ENCODE measurements at places on chromosomes 2 and 18. TPM values are rescaled to one million over a fixed set of nuclear protein-coding genes. Genes with fewer than 3 reads are reported as not detected.
A peak's percentile ranks its signal among the peaks of the same experiment; 100 is the strongest.

Gene CD207
- total RNA-seq, result not detected

Gene SIX3
- total RNA-seq, result 0.24 TPM

Gene C2orf49
- 10.1 TPM for total RNA-seq

- DNase-seq, result no peak
Measured at GRCh38 chr2:171317492-171318125, 116.2 kb downstream of the METTL8 start.

GRCh38 chr18:2331491-2331890 lies 239.8 kb downstream of the METTL4 start:
- no peak for DNase-seq

Gene OSGEPL1
- total RNA-seq, result 5.1 TPM

DNA sequence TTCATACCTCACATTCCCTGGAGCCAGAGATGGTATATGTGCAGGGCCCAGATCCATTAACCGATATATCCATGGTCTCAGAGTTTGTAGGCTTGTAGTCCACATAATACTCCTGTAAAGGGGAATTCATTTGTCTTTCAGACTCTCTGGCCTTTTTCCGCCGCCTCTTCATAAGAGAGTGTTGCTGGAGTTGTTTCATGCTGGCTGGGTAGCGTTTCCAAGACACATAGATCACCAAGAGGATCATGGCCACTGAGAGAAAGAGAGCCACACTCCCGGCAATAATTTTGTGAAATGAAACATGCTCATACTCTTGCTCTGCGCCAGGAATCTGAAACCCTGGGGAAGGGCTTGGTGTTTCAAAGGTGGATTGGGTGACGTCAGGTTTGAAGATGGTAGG lies 3.9 kb downstream of the LRRTM4 start:
- DNase-seq, result no peak

GRCh38 chr2:164430166-164430783 lies 191.0 kb downstream of the GRB14 start:
- peak; percentile 6 for DNase-seq

Gene KATNAL2
- total RNA-seq, result 3.7 TPM

DNA sequence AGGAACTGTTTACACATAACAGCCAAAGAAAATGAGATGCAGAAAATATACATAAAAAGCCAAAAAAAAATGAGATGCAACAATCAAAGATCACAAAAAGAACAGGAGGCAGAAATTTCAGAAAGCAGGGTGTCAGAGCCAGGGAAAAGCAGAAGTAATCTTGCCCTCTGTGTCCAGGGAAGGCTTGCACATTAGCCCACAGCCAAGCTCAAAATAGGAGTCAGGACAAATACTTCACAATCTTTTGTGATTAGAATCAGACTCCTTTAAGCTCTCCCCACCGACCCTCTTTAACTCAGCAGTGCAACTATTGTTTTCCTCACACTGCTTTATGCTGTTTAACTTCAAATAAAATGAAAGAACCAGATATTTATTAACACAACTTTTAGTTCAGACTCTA lies 34.6 kb downstream of the IAH1 start:
- DNase-seq, result no peak

Gene LPIN1
- 13.5 TPM for total RNA-seq

DNA sequence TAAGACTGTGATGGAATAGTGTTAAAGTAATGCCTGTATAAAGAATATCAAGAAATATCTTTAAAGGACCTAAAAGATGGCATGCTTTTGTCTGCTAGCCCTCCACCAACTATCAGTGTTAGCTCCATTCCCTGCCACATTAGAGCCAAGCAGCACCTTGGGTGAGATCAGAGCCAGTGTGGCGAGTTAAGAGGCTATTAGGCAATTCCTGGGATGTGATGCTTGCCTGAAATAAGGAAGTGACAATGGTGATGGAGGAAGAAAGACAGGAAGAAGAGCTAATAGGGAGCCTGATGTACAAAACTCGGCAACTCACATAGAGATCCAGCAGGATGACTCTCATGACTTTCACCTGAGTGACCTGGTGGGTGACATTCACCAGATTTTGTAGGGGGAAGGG lies 143.5 kb downstream of the ZEB2 start:
- no peak for DNase-seq

DNA sequence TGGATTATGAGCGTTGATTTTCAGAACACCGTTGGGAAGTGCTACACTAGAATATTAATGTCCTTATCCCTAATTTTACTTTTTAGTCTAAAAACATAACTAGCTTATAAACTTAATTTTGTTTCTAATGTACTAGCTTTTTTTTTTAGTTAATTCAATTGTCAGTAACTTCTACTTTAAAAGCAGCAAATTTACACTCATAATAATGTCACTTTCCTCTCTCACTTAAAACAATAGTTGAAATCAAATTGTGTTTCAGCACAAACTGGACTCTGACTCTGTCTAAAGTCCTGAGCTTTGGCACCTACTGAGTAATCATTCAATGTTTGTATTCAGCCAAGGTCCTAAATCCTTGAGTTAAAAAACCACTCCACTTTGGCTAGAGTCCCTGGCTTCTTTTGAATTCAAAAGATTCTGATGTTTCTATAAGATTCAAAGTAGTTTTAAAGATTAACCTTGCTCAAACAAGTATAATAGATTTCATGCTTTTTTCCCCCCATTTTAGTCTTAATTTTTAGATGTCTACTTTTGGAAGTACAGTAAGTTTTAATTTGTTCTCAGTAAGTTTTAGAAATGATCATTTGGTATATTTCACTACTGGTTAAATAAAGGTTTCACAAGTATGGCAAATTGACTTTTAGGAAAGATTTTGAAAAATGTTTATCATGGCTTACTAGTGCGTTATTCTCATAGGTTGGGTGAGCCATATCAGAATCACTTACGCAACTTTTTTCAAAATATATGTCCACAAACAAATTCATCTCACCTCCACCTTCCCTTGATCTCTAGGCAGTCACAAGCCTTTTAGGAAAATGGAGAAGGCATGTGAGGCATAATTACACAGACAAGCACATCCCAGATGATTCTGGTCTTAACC lies 23.4 kb downstream of the CCNYL1 start:
- DNase-seq, result no peak

- DNase-seq, result no peak
Measured at GRCh38 chr2:147657086-147658000, 187.5 kb upstream of the ACVR2A start.

DNA sequence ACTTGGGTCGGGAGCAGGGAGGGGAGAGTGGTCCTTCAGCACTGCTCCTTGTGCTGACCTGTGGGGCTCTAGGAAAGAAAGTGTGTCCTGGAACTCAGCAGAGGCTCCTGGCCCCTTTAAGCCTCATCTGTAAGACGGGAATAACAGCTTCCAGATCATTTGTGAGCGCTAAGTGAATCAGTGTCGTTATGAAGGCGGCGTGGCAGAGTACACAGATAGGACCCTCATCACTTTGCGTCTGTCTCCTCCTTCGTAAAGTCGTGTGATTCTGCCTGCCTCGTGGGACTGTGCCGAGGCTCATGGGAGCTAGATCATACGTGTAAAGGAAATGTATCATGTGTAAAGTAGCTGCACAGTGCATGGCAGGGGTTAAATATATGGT lies 18.6 kb downstream of the COLEC11 start:
- DNase-seq, result no peak

- no peak for DNase-seq
Measured at GRCh38 chr2:38185012-38185491, 109.1 kb upstream of the CYP1B1 start.

- no peak for DNase-seq
Measured at GRCh38 chr2:97991081-97991856, 4.5 kb downstream of the TMEM131 start.

GRCh38 chr2:96692094-96692971 lies 47.5 kb downstream of the LMAN2L start:
- DNase-seq, result no peak

DNA sequence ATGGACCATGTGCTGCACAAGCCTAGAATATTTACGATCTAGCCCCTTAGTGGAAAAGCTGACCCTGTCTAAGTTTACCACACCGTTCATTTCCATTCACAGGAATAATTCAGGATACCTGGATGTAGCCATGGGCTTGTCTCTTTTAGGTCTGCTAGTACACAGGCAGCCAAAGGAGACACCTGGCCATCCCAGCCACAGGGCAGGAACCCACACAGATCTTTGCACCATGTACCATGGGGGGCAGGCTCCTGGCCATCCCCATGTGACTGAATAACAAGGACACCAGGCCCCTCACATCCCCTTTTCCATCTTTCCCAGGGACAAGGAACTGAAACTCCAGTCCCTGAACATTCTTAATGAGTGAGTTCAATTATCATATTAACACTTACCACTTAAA lies 467.3 kb upstream of the MYT1L start:
- DNase-seq, result no peak

Gene STPG4
- total RNA-seq, result not detected

DNA sequence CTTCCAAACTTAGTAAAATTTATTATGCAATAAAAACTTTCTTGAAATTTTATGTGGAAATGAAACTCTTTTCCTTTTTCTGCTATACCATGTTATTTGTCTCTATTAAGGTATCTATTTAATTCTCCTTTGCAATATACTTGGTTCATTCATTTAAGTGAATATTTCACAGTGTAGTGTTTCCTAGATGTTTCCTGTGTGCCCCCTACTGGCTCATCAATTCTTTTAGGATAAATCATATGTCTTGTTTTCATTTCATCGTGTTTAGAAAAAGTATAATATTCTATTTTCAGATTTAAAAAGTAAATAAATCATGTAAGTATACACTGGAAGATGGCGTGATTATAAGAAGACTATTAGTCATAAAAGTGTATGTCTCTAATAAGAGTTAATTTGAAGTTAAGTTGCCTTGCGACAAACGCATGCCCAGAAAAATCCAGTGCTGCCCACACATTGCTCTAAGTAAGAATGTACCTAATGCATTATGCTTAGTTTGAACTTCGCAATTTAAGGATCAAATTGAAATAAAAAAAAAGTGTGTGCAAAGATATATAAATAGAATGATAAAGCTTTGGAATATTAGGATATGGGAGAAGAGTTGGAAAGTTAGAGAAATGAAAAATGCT lies 525.4 kb downstream of the KCNJ3 start:
- DNase-seq, result no peak

DNA sequence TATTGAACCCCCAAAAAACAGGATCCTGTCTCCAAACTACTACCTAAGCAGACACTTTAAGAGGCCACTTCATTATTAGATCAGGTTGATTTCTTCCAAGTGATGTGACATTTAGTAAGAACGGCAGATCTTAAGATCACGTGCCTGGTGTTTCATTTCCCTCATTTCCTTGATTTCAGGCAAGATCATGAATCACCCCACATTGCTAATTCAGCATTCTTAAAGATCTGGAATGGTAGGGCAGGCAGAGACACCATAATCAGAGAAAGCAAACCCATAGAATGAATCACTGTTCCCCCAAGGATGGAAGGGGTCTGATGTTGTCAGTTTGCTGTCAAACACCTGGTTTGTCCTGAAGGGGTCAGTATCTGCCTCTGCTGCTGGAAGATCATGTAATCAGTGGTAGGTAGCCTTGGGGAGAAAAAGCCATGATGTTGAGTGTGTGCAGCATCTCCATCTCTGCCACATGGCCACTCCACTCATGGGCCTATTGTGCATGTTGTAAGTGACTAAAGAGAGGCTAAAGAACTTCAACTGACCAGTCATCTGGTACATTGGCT lies 133.9 kb downstream of the ARHGAP15 start:
- DNase-seq, result no peak

- peak; percentile 50 for DNase-seq
Measured at GRCh38 chr2:128313091-128313836, 5.4 kb downstream of the HS6ST1 start.

DNA sequence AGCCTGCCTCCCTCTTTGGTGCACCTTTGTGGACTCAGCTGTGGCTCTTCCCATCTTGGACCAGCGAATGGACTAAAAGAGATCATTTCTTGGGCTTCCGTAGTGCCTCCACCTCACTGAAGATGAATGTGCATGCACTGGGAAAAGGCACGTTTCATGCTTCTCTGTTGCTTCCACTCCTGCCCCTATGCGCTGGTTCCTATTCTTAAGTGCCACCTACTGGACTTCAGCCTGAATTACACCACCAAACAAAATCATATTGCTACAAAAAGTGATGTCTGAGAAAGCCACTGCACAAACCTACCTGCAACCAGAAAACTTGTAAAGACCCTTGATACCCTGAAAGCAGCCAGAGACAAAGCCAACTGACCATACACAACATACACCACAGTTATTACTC lies 695.6 kb downstream of the TSN start:
- DNase-seq, result peak; percentile 12

DNA sequence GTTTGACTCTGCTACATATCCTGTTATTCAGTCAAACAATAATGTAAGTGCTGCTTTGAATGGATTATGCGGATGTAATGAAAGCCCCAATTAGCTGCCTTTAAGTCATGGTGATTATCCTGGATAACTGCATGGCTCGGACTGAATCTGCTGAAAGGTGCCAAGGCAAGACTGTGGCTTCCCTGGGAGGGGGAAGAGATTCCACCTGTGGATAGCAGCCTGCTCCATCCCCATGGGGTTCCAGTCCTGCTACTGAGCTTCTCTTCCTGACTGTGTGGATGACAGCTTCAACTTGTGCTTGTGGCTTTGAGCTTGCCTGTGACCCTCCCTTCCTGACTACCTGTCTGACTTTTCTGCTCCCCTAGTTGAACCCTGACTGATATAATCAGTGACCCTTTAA lies 540.0 kb upstream of the GYPC start:
- no peak for DNase-seq

DNA sequence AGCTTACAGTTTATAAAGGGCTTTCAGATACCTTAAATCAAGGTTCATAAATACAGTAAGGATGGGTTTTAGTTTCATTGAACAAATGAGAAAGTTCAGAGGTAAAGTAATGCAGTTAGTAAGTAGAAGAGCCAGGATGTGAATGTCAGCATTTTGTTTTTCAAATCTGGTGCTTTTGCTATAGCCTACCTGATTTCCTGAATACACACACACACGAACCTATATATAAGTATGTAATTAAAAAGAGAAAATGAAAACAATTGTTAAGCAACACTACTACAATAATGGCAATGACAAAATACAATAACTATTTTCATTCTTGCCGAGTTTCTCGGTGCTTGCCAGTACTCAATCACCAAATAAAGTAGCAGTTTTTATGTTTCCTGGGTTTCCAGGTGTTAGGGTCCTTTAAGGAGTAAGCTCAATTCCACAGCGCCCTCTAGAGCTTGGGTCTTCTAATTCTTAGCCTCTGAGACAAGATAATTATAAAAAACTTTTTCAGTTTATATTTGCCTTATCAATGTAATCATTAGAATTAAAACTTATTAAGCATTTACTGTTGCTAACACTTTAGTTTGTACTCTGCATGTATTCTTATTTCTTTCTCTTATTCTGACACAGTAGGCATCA lies 512.9 kb upstream of the ACVR2A start:
- DNase-seq, result no peak

GRCh38 chr2:238999291-238999741 lies 151.4 kb downstream of the TWIST2 start:
- no peak for DNase-seq

Measured in Daoy (cell line).